ENCODE measurements at places on chromosomes 6 and 20.

- DNase-seq: no peak
Observed at GRCh38 chr6:99611148-99611547, 4.5 kb downstream of the PRDM13 start.

GRCh38 chr20:13613917-13614316 is 24.8 kb downstream of the TASP1 start:
- DNase-seq: no peak

DNA sequence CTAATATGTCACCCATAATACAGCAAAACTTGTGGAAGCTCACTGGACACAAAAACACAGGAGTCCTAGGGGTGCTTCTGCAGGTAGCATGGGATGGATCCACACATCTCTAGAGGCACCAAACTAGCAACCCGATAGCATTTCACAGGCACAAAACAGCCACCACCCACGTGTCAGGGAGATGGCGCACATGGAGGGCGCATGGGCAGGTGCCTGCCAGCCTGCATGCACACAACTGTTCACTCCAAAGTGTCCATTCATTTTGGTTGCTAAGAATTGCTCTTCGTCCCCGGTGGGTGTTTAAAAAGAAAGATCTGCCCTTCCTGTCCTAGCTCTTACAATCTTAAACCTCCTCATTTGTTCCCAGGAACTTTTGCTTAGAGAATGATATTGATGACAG is 171.3 kb downstream of the SYNDIG1 start:
- no peak for DNase-seq

- no peak for DNase-seq
Observed at GRCh38 chr6:99882128-99882702, 111.8 kb downstream of the MCHR2 start.

DNA sequence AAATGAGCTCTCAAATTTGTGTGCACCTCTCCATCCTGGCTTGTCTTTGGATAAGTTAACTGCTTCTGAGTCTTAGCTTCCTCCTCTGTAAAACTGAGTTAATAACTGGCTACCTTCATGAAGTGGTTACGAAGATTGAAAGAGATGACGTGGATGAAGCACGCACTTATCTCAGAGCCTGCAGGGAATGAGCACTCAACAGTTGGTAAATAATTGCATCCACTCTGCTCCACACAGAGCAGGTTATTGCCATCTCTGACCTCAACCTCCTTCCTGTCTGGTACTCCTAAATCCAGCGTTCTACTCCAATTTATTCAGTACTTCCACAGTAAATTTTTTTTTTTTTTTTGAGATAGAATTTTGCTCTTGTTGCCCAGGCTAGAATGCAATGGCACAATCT is 6.9 kb downstream of the AURKA start:
- DNase-seq: no peak

DNA sequence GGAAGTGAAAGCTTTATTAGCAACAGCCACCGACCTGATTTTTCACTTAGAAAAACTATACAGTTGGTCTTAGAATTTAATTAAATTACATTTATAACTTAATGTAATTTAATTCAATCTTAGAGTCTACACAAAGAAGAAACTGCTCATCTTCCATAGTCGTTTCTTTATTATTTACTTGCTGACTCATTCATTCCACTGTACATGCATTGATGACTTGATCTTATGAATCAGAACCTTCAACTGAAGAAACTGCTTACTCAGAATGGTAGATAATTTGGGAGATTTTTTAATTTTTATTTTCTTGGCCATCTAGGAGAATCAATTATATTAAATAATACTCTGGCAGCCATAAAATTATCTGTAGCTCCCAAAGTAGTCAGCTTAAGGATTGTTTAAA is 1021.6 kb upstream of the FLRT3 start:
- no peak for DNase-seq

- no peak for DNase-seq
Observed at GRCh38 chr20:62134735-62135231, 8.4 kb downstream of the PSMA7 start.

- no peak for DNase-seq
Observed at GRCh38 chr20:48680650-48681049, 147.1 kb downstream of the PREX1 start.

DNA sequence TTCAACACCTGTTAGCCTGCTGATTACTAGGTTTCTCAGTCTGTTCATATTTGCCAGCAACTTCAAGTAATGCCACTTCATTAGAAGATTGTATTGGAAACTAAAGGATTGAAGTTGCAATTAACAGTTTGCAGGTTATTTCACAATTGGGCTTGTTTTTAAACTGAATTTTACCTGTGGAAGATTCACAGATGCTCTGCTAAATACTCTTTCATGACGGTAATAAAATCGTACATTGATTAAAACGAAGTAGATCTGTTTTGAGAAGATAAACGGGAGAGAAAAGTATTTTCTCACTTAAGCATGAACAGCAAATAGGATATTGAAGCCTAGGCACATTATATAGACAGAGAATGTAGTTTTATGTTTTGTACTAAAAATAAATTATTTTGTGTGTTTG is 1.6 kb downstream of the RNF182 start:
- DNase-seq: no peak

DNA sequence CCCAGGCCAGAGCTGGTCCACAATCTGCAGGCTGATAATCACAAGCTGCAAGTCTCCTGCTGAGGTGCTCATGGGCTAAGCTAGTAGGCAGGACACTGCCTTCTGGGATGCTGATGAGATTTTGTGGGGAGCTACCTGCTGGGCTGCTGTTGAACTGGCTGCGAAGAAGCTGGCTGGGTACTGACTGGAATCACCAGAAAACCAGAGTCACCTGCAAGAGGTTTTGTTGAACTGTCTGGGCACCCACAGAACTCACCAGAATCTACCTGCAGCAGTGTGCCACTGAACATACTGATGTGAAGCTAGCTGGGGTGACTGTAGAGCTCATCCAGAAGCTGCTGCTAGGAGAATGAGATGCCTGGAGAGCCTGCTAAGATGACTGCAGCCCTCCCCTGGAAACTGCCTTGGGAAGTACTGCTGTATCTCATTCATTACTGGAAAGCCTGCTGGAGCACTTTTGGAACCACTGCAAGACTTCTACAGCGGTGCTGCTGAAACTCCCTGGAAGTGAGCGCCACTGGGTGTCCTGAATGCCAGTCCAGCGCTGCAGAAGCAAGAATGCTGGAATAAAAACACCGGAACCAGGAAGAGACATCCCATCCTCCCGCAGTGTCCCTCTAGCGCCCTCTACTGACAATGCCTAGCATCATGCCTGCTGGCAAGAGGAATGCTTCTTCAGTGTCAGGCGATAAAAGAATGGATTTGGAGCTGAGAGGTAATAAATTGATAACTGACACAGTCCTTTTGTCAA is 64.9 kb upstream of the ARHGAP18 start:
- peak; percentile 61 for DNase-seq

GRCh38 chr6:5160206-5160605 is 75.1 kb downstream of the PPP1R3G start:
- DNase-seq: no peak

GRCh38 chr6:117191448-117191847 is 73.9 kb upstream of the VGLL2 start:
- DNase-seq: no peak

- no peak for DNase-seq
Observed at GRCh38 chr6:79425589-79426311, 111.5 kb downstream of the LCA5 start.

GRCh38 chr6:100415768-100416167 is 49.0 kb downstream of the SIM1 start:
- DNase-seq: no peak

- DNase-seq: no peak
Observed at GRCh38 chr6:30441171-30441570, 48.1 kb upstream of the HLA-E start.

DNA sequence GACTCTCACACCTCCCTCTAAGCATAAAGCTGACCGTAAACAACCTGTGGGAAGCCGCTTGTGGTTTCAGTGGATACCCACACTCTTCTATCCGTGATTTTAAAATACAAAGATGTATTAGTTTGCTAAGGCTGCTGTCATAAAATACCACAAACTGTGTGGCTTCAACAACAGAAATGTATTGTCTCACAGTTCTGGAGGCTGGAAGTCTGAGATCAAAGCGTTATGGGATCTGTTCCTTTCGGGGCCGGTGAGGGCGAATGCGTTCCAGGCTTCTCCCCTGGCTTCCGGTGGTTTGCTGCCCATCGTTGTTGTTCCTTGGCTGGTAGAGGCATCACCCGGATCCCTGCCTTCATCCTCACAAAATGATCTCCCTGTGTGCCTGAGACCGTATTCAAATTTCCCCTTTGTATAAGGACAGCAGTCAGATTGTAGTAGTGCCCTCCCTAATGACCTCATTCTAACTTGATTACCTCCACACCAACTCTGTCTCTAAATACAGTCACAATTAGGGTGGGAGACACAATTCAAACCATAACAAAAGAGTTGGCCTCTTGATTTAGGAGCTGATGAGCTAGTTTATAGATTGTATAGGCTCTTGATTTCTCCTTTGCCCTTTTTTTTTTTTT is 210.6 kb upstream of the SOX4 start:
- no peak for DNase-seq

DNA sequence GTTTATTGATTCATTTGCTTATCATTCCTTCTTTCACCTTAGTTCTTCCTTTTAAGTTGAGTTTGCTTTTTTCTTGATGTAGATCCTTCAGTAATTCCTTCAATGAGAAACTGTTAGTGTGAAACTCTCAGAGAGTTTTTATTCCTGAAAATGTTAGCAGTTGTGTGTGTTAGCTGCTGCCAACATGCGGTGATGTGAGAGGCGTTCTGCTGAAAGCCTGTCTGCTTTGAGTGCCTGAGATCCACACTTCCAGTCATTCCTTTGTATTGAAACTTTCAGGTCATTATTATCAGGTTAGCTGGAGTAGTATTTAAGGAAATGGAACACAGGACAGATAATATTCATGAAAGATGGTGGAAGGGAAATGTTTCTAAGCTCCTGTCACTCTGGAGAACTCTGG is 70.0 kb upstream of the SUPT3H start:
- no peak for DNase-seq

DNA sequence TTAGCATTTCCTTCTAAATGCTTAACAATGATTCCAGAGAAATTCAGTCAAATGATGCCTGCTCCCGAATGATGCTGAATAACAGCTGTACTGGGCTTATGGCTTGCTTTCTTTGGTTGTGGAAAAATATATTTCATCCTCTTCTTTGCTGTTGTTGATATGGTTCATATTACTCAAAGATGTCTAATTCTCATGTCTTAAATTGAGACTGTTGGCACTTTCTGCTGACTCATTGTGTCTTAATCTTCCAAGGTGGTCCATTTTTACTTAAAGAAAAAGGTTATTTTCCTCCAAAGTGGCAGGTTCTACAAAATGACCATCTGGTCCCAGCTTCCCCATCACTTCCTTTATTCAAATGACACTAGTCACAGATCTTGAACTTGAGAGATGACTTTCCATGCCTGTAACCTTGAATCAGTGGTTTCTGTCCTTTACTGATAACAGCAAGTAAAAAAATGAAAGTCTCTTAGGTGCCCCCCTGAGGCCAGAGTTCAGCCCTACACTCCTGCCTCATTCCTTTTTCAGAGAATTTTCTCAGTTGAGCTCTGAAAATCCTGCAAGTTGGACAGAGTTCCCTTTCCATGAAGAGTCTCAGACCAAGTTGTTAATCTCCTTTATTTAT is 6.9 kb downstream of the SNAP25 start:
- DNase-seq: no peak

- no peak for DNase-seq
Observed at GRCh38 chr20:33474097-33474873, 15.6 kb upstream of the CBFA2T2 start.

DNA sequence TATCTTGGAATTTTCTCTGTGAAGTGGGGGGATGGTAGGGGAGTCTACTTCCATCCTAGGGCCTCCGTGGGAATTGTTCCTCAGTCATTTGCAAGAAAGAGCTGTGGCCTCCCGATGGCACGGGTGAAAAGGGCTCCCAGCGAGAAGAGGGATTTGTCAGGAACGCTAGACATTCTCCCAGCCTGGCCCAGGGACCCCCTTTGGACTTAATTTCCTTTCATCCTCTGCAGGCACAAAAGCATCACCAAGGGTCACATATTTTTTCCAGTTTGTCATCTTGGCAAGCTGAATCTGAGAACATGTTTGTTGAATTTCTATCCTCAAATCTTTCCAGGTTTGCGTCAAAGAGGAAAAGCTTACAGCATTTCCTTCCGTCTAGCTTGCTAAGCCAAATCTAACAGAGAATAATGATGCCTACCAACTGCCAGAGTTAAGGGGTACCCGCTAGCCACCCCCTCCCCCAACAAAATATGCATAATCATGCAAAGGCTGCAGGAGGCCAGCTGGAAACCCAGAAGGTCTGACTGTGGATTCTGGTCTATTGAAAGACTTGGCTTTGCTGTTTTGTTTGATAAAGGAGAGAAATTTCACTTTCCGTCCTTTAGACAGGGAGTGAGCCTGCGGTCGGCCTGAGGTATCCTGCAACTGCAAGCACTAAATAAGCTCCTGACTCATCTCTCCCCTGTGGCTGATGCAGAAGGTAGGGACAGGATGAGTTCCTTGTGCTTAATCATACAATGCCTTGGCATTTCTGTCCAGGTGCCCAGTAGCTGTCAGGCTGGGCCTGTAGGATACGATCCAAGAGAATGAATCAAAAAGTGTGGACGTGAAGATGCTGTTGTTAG is 23.1 kb downstream of the PSMG4 start:
- DNase-seq: no peak

- DNase-seq: no peak
Observed at GRCh38 chr20:9114709-9115108, 45.8 kb downstream of the PLCB4 start.

DNA sequence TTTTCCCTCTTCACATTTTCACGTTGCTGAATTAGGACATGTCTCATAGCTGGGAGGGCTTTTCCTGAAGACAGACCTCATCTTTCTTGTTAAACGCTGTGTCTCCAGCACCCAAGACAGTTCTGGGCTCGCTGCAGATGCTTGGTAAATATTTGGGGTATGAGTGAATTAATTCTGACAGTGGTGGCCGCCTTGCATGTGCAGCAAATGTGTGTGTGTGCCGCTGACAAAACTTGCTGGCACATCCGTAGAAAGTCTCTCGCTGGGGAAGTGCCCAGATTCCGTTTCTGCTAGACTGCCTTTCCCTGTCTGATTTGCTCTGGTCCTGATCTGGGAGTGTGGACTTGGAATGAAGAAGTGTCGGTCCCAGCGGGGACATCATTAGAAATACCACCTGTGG is 48.2 kb upstream of the ZNFX1 start:
- no peak for DNase-seq

- DNase-seq: no peak
Observed at GRCh38 chr6:56655996-56656395, 13.3 kb upstream of the DST start.

DNA sequence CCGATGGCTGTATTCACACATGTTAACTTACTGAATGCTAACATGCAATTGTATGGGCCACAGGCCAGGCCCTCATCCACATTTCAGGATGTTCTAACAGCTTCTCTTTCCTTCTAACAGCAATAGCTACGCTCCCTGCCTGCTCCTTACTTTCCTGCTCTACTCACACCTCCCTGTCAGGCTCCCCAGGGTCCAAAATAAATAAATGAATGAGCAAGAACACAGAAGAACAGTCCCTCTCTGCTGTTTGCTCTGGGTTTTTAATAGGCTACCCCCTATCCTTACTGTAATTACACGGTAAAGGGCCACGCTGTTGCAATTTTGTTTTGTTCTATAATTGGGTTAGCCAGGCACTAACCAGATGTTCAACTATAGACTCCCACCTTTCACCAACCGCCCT is 135.6 kb downstream of the GMDS start:
- DNase-seq: no peak

- DNase-seq: peak; percentile 22
Observed at GRCh38 chr20:20368418-20369249, 730 bp downstream of the INSM1 start.

- no peak for DNase-seq
Observed at GRCh38 chr6:170271771-170272314, 19.0 kb downstream of the DLL1 start.

GRCh38 chr6:139834232-139834631 is 459.8 kb upstream of the CITED2 start:
- DNase-seq: no peak
